ENCODE measurements at places on chromosomes 12 and 14.

GRCh38 chr12:123231931-123232330 lies 1.0 kb downstream of the MPHOSPH9 start:
- no peak for DNase-seq

DNA sequence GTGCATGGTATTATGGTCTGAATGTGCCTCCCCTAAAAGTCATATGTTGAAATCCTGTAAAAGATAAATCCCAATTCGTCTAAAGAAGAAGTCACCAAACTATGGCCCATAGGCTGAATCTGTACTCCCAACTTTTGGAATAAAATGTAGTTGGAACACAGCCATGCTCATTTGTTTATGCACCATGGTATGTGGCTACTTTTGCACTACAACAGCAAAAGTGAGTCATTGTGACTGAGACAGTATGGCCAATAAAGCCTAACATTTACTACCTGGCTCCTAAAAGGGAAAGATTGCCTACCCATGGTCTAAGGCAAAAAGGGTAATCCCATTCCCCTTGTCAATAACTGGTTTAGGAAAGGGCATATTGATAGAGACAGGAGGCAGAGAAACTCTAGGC lies 101.8 kb downstream of the LRIG3 start:
- DNase-seq, result no peak

DNA sequence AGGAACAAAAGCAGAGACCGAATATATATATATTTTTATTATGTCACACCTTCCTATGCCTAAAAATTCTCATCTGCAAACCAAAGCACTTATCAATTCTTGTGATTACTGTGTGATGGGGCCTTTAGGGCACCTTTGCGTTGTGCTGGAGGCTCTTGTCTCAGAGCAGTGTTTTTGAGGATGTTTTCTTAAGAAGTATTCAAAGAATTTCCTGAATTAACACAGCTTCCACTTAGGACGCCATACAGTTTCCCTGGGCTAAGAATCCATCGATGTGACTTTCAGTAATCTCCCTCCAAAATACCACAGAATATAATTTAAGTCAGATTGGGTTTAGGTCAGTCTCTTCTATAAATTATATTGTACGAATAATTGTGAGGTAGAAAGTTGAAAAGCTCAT lies 22.0 kb upstream of the HIF1A start:
- DNase-seq, result no peak

DNA sequence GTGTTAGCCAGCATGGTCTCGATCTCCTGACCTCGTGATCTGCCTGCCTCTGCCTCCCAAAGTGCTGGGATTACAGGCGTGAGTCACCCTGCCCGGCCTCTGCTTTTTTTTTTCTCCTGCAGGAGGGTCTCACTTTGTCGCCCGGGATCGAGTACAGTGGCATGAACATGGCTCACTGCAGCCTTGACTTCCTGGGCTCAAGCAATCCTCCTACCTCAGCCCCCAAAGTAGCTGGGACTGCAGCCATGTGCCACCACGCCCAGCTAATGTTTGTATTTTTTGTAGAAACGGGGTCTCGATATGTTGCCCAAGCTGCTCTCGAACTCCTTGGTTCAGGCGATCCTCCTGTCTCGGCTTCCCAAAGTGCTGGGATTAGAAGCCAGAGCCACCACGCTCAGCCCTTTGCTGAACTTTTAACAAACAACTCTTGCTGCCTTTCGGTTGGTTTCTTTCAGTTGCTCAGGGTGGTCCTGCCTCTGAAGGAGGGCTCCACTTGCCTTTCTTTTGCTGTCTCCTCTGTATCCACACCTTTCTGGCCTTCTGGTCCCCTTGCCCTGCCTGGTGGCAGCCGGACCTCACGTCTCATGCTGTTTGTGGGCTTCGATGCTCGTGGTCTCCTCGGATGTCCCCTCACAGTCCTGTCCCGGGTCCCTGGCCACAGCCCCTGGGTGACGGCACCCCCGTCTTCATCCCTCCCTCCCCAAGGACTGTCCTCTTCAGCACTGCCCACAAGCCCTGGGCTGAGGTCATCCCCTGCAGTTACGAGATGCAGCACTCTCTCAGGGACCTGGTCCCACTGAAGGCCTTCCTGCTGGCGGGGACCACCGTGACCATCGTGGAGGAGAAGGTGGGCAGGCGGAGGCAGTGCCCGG lies 3.8 kb upstream of the B3GNT4 start:
- DNase-seq, result no peak

- no peak for DNase-seq
Measured at GRCh38 chr14:79443602-79444001, 767.7 kb downstream of the DIO2 start.

- no peak for DNase-seq
Measured at GRCh38 chr14:32898876-32899275, 39.8 kb upstream of the NPAS3 start.

- peak; percentile 80 for DNase-seq
Measured at GRCh38 chr12:115916910-115917668, 360.4 kb downstream of the MED13L start.

GRCh38 chr14:60805841-60806430 lies 71.4 kb downstream of the MNAT1 start:
- DNase-seq, result no peak

- DNase-seq, result no peak
Measured at GRCh38 chr12:4203772-4204376, 69.7 kb upstream of the CCND2 start.

DNA sequence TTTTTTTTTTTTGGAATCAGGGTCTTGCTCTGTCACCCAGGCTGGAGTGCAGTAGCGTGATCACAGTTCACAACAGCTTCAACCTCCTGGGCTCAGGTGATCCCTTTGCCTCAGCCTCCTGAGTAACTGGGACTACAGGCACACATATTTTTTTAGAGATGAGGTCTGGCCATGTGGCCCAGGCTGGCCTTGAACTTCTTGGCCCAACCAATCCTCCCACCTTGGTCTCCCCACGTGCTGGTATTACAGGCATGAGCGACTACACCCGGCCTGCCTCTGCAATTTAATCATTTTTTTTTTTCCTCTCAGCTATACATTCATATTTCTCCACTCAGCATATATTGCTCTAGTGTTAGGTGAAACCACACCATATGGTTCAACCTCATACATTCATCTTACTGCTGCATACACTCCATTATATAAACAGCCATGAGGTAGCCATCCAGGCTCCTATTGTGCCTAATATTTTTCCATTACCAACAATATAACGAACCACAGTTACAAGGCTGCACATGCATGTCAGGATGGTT lies 7.1 kb downstream of the STX2 start:
- DNase-seq, result no peak

DNA sequence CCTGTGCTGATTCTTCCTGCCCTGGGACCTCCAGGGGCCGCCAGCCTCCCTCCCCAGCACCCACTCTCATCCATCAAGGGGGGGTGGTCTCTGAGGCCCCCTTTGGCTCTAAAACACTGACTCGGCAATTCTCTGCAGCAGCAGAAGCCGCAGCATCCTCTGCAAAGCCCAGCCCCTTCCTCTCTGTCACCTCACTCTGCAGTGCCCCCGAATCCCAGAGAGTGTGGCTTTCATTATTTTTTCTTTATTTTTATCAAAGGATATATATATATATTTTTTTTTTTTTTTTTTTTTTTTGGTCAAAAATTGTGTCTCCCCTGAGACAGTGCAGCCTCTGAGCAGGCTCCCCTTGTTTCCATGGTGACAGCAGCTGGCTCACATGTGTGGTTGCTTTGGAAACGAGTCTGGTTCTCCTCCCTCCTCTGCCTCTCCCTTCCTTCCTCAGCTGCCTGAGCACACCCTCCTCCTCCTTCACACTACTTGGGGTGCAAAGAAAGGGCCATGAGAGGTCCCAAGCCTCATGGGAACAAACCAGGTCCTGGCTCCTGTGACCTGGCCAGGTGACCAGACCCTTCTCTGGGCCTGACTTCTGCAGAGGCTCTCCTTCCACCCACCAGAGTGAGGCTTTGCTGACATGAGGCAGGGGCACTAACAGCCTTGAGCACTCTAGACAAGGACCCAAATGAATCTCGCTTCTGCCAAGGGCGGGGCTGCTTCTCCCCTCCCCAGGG lies 100.5 kb downstream of the LRRC74A start:
- no peak for DNase-seq

DNA sequence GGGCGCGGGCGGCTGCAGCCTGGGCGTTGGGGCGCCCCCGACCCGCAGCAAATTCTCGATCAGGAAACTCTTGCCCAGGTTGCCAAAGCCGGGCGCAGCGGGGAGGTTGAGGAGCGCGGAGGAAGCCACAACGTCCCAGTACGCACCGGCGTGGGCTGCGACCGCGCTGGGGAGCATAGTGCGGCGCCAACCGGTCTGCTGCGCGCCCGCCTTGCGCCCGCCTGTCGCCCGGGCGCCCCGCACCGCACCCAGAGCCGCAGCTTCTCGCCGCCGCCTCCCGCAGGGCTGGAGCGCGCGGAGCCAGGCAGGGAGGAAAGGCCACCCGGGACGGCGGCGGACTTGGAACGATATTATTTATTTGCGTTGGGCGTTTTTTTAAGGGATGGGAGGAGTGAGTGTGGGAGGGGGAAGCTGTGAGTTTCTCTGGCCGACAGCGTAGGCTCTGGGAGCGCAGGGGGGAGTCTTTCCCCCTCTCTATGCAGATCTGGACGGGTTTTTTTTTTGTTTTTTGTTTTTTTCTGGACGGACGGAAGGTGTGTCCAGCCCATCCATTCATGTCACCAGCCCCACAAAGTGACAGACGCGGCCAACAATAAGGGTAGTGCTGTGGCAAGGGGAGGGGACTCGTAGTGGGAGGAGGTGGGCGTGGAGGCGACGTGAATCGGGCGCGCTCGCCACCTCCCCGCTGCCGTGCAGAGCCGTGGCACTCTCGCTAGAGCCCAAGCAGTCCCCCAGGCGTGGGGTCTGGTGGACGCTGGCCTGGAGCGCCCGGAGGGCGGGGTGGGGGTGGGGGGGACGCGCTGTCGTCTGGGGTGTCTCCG lies at the start of gene DBX2:
TSS of gene DBX2 (minus strand) at position 349 of the 821 bp plus-strand sequence. CDS start at position 177, 172 bp downstream.
- DNase-seq, result no peak

DNA sequence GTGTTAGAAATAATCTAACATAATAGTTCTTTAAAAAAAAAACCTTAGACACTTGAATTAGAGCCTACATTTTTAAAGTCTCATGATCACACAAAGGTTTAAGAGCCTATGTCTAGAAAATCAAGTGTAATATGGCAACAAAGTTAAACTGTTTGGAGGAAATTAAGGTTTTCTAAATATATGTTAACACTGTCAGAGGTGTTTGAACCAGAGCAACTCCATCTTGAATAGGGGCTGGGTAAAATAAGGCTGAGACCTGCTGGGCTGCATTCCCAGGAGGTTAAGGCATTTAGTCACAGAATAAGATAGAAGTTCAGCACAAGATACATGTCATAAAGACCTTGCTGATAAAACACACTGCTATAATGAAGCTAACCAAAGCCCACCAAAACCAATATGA lies 12.4 kb downstream of the CPNE8 start:
- no peak for DNase-seq

- no peak for DNase-seq
Measured at GRCh38 chr12:13164921-13165616, 31.5 kb upstream of the EMP1 start.

Measured in left colon (tissue), 2 donors.